Urinary bladder (tissue), 4 donors: ENCODE measurements at places on chromosomes 16 and 17. TPM values are rescaled to one million over a fixed set of nuclear protein-coding genes. Genes with fewer than 3 reads are reported as not detected.

AOC3 gene
- 40.6 TPM for total RNA-seq

- DNase-seq, result peak; percentile 51
Measured at GRCh38 chr17:1783834-1784611, 22.2 kb downstream of the SERPINF1 start.

- no peak for DNase-seq
Measured at GRCh38 chr17:55402374-55402773, 19.3 kb downstream of the MMD start.

DNA sequence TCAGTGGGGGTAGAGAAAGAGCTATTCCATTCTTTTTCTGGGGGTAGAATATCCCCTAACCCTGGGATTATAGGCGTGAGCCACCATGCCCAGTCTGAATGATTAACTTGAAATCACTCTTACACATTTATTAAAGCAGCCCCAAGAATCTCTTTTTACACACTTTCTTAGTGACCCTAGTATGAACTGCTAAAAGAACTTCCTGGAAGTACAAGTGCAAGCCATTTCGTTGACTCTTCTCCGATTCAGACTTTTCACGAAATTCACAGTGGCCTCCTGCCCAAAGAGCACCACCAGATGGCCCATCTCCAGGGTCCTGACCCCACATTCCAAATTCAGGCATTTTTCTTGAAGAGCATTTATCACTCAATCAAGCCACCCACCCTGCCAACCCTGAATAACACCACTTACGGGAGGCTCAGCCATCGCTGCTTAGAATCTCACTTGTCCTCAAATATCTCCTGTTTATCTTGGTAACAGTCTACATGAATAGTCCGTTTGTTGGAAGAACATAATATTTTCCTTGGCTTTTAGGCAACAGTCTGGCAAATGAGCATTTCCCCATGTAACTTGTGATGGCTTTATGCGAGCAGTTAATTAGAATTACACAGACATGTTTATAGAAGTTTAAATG is 28.0 kb downstream of the ZNF423 start:
- DNase-seq, result no peak

ITGAD gene
- 0.21 TPM for total RNA-seq

DNA sequence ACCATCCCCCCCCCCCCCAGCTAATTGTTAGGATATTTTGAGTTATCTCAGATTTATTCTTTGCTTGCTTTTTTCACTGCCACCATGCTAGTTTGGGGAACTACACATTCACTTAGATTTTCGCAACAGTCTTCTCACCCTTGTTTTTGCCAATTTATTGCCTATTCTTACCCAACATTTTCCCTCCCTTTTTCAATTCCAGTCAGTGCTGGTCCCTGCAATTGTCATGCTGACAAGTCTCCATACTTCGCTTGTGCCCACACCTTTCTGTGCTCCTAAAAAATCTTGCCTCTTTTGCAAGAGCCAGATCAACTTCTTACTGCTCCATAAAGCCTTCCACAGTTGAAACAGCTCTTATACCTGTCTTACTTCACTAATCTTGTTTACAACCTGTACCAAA is 16.3 kb downstream of the TNRC6A start:
- DNase-seq, result no peak

DNA sequence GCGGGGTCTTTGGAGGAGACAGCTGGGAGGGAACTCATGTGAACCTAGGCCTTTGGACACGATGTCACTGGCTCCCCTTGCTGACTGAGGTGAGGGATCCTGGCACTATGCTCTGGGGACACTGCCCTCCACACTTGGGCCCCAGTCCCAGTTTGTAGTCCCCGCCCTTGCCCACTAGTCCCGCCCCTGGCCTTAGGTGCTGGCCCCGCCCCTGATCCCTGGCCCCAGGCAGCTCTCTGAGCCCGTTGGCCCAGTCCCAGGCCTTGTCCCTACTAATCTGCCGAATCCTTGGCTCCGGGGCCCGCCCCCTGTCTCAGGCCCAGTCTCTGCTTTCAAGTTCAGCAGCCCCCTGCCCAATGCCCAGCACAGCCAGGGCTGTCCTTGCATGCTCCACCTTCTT is 61.0 kb downstream of the SMPD3 start:
- DNase-seq, result no peak

NR1D1 gene
- 2.0 TPM for total RNA-seq

DHRS7C gene
- total RNA-seq, result 1.1 TPM

DNA sequence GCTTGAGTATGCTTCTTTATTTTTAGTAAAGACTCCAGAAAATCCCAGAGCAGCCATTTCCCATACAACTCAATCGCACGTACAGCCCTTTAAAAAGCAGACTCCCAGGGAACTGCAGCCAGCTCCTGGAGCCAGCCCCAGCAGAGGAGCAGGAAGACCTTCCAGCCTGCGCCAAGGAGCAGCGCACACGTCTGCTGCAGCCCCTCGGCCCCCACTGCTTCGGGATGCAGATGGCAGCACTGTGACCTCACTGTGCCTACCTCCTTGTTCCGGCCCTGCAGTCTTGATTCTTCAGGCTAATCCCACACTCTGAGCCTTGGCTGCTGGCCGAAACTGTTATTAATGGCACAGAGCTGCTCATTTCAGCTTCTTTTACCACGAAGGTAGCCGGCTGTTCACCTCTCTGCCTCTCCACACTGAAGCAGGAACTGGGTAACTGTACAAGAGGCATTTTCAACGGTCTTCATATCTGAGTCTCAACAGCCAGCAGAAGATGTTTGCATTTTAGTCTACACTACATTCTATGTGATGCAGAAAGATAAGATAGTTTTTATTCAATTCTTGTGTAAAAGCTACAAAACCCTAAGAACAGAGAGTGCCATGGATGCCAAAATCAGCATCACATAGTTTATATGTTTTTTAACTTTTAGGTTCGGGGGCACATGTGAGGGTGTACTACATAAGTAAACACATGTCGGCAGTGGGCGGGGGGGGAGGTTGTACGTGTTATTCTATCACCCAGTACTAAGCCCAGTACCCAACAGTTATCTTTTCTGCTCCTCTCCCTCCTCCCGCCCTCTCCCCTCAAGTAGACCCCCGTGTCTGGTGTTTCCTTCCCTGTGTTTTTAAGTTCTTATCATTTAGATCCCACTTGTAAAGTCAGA is 130.9 kb downstream of the ANKRD11 start:
- DNase-seq, result no peak

DNA sequence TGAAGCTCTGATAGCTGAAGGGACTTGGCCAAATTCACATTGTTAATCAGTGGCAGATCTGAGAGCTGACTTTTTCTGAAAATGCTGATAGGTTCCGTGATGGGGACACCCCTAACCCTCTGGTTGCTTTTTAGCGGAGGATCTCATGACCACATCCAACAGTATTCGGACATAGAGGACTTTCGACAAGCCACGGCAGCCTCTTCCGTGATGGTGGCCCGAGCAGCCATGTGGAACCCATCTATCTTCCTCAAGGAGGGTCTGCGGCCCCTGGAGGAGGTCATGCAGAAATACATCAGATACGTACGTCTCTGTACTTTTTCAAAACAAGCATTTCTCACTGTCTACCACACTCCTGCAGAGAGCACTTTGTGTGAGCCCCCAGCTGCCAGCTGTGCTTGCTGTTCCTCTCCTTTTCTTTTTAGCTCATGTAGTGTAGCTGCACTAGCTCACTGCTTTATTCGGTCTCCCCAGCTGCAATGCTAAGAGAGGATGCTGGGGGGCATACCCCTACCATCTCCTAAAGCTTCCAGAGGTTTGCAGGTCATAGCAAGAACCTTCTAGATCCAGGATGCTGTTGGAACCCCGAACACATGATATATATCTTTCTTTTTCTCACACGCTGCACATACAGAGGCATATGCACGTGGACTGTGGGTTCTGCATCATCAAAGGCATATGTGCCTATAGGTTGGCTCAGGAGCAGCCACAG is 14.2 kb upstream of the NFATC3 start:
- no peak for DNase-seq
